ENCODE measurements at places on chromosomes 5 and 9. TPM values are rescaled to one million over a fixed set of nuclear protein-coding genes. Genes with fewer than 3 reads are reported as not detected.
A peak's percentile ranks its signal among the peaks of the same experiment; 100 is the strongest.

ARHGEF37 gene
- 20.8 TPM for total RNA-seq

ANKRD33B gene
- total RNA-seq, result 2.1 TPM

GLDC gene
- total RNA-seq, result 1.3 TPM

- no peaks in the 10 kb centered on the region for H3K27me3 ChIP-seq
- DNase-seq, result no peak
- no peak overlapping the region for H3K4me3 ChIP-seq
- H3K36me3 ChIP-seq, result no peaks in the 10 kb centered on the region
- H3K4me1 ChIP-seq, result no peaks in the 10 kb centered on the region
These were observed 283.4 kb upstream of the KLF4 start for GRCh38 chr9:107772988-107773387.

DNA sequence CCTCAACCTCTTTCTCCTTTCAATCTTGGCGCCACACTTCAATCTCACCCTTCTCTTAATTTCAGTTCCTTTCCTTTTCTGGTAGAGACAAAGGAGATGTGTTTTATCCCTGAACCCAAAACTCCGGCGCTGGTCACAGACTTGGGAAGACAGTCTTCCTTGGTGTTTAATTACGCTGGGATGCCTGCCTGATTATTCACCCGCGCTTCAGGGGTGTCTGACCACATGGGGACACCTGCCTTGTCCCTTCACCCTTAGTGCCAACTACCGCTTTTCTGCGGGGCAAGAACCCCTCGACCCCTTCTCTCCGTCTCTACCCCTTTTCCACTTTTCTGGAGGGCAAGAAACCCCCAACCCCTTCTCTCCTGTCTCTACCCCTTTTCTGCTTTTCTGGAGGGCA lies 261.1 kb downstream of the SMARCA2 start:
- H3K27me3 ChIP-seq, result no peaks in the 10 kb centered on the region
- DNase-seq, result no peak
- H3K4me3 ChIP-seq, result no peak overlapping the region
- H3K36me3 ChIP-seq, result no peaks in the 10 kb centered on the region
- H3K4me1 ChIP-seq, result no peaks in the 10 kb centered on the region
- no peak overlapping the region for H3K27ac ChIP-seq

DNA sequence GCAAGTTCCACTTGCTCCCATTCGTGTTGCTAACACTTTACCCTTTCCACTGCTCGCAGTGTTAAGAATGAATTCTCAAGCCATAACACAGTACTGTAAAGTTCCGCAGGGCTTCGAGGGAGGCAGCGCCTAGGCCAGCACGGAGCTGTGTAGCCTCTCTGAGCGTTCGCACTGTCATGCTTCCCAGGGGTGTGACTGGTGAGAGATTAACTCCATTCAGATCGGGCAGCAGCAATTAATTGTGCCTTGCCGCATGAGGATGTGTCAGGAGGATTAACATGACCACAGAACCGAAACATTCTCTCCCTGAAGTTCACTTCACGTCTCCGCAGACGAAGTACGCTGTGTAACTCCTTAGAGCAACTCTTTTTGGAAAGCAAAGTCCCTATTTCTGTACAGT lies 23.2 kb downstream of the ZBTB34 start:
- DNase-seq, result no peak
- H3K27me3 ChIP-seq, result no peaks in the 10 kb centered on the region
- H3K4me1 ChIP-seq, result peaks cover 46% of the 10 kb centered on the region
- peak overlapping the region; percentile 25 for H3K27ac ChIP-seq

DNA sequence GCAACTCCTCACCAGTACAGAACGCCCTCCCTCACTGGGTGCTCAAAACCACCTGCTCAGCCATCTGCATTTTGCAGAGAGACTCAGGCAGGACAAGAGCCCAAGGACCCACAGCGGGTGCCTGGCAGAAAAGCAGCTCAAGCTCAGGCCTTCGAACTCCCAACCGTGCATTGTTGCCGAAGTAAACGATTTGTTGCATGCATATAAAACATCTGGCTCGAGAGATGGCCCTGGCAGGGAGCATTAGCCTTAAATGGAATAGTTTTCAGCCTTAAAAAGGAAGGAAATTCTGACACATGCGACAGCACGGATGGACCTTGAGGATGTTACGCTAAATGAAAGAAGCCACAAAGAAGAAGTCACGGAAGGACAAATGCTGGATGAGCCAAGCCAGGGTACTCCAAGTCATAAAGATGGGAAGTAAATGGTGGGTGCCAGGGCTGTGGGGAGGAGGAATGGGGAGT lies 160.4 kb upstream of the PHYKPL start:
- no peak for DNase-seq
- no peak overlapping the region for H3K27ac ChIP-seq
- no peaks in the 10 kb centered on the region for H3K27me3 ChIP-seq
- H3K4me3 ChIP-seq, result no peak overlapping the region
- peaks cover 4% of the 10 kb centered on the region for H3K4me1 ChIP-seq
- H3K36me3 ChIP-seq, result no peaks in the 10 kb centered on the region

- H3K27me3 ChIP-seq, result no peaks in the 10 kb centered on the region
- no peak overlapping the region for H3K27ac ChIP-seq
- peaks cover 22% of the 10 kb centered on the region for H3K4me1 ChIP-seq
- H3K36me3 ChIP-seq, result no peaks in the 10 kb centered on the region
These were observed 26.6 kb downstream of the DUSP1 start for GRCh38 chr5:172744123-172745104.

GRCh38 chr5:25459082-25459481 lies 814.3 kb upstream of the CDH10 start:
- no peak overlapping the region for H3K27ac ChIP-seq
- no peaks in the 10 kb centered on the region for H3K27me3 ChIP-seq
- no peak for DNase-seq
- no peaks in the 10 kb centered on the region for H3K4me1 ChIP-seq
- H3K36me3 ChIP-seq, result no peaks in the 10 kb centered on the region
- no peak overlapping the region for H3K4me3 ChIP-seq

DNA sequence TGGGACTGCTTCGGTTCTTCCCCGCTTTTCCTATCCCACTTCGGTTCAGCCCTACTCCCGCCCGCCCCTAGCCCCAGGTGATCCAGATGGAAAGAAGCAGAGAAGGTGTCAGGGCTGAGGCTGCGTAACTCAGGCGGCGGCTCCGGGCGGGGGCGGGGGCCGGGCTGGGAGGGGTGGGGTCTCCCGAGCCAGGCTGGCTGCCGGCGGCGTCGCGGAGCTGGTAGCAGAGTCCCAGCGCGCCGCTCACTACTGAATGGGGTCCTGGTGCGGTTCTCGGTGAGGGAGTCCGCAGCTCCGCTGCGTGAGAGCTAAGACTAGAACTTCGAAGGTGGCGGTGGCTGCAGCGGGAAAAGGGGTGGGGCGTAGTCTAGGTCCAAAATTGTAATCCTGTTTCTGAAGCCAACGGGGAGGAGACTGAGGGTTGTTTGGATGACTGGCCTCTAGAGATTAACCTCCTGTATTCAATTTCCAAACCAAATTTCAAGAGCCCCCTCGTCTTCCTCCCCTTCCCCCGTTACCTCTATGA lies 1.4 kb downstream of the PRR16 start:
- no peaks in the 10 kb centered on the region for H3K36me3 ChIP-seq
- no peaks in the 10 kb centered on the region for H3K27me3 ChIP-seq
- H3K4me3 ChIP-seq, result peak overlapping the region; percentile 76

GRCh38 chr5:11955331-11955730 lies 51.1 kb upstream of the CTNND2 start:
- no peaks in the 10 kb centered on the region for H3K27me3 ChIP-seq
- no peaks in the 10 kb centered on the region for H3K4me1 ChIP-seq
- no peaks in the 10 kb centered on the region for H3K36me3 ChIP-seq
- no peak for DNase-seq
- no peak overlapping the region for H3K27ac ChIP-seq

DNA sequence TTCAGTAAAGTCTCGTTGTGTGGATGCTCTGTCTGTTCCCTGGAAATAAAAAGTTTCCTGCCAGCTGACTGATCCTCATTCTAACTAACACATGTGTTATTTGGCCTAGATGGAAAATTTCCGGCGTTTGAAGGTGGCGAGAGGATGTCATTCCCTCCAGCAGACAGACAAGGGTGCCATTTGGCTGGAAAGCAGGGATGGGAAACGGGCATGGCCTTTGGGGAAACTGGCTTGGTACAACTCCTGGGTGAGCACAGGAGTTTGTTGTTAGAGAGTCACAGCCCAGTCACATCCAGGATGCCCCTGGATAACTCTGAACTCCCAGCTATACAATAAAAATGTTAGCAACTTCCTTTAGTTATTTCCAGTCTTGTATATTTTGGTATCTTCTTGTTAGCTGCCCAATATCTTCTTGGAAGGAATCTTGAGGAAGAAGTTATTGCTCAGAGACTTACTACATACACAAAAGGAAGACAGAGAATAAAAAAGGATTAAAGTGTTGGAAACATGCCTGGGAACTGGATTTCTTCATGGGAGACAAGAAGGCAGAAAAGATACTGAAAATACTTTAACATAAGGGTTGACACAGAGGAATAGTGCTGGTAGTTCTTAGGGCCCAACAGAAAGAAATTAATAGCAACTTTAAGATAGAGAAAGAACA lies 41.9 kb downstream of the TEK start:
- no peaks in the 10 kb centered on the region for H3K4me1 ChIP-seq
- no peak overlapping the region for H3K27ac ChIP-seq
- H3K27me3 ChIP-seq, result no peaks in the 10 kb centered on the region
- DNase-seq, result no peak

- no peaks in the 10 kb centered on the region for H3K4me1 ChIP-seq
- H3K4me3 ChIP-seq, result no peak overlapping the region
- peaks cover 88% of the 10 kb centered on the region for H3K36me3 ChIP-seq
- no peak overlapping the region for H3K27ac ChIP-seq
- no peaks in the 10 kb centered on the region for H3K27me3 ChIP-seq
These were observed 152.4 kb downstream of the MPDZ start for GRCh38 chr9:13127131-13127530.

DNA sequence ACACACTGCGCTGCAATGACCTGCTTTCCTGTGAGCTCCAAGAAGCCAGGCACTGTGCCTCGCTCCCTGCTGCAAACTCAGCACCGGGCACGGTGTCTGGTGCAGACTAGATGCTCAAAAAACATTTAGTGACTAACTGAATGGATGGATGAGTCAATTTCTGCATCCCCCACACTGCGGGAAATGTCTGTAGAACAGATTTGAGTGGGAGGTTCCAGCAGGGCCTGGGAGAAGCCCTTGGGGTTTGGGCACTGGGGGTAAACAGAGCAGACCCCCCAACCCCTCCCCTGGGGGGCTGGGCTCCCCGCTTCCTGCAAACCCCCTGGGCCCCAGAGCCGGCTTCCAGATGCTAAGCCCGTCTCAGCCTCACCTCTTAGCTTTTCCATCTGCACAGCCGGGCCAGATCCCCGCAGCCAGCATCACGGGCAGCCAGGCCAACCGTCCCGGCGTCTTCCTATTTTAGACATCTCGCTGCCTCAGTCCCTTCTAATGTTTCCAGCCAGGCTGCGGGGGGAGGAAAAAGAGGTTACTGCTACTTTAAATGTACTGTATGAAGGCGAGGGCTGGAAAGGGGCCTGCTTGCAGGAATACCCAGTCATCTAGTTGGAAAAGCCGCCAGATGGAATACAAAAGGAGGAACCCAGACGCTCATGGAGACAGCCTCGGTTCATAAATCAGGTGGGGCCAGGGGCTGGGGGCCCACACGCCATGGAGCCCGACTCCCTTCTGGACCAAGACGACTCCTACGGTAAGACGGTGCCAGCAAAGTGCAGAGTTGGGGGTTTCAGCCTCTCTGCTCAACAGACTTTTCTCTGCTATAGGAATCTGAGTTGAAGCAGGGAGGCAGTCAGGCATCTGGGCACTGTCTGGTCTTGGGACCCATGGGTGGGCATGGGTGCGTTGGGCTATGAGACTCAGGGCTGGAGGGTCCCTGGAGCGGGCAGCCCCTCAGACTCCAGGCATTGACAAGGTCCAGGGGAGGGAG lies 67.1 kb upstream of the GGTA1 start:
- DNase-seq, result peak; percentile 59
- H3K4me3 ChIP-seq, result peak overlapping the region; percentile 68
- H3K4me1 ChIP-seq, result peaks cover 52% of the 10 kb centered on the region
- H3K27me3 ChIP-seq, result no peaks in the 10 kb centered on the region
- H3K36me3 ChIP-seq, result no peaks in the 10 kb centered on the region

- no peak for DNase-seq
- H3K4me3 ChIP-seq, result no peak overlapping the region
- no peaks in the 10 kb centered on the region for H3K36me3 ChIP-seq
- H3K27ac ChIP-seq, result no peak overlapping the region
- no peaks in the 10 kb centered on the region for H3K4me1 ChIP-seq
These were observed 52.1 kb downstream of the EPB41L4A start for GRCh38 chr5:112366987-112367386.

DNA sequence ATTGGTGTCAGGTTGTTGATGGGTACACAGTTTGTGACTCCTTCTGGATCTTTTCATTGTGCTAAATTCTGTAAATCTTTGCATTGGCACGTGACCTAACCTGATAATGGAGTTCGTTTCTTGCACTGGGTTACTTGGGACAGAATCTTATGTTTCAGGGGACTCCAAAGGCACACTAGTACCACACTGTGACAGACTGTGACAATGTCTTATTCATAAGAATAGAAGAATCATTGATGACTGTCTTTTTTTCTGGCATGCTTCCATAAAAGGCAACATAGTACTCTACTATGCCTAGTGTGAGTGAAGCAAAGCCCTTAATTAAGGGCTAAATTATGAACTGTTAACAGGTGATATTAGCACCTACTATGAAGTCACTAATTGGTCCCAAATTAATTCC lies 35.4 kb upstream of the RICTOR start:
- H3K27me3 ChIP-seq, result no peaks in the 10 kb centered on the region
- no peak overlapping the region for H3K27ac ChIP-seq
- DNase-seq, result no peak
- no peaks in the 10 kb centered on the region for H3K36me3 ChIP-seq

DNA sequence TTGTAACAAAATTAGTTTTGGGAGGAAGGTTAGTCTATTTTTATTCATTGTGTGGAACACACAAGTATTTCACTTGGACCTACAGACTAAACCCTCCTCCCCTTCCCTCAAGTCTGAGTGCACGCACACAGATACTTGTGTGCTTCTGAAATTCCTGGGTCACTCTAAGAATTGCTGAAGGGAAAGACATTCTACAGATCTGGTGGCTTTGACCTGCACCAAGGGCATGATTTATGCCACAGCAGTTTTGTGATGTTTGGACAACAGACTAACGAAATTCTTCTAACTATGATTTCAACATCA lies 150.5 kb downstream of the ARL15 start:
- no peaks in the 10 kb centered on the region for H3K4me1 ChIP-seq
- H3K27me3 ChIP-seq, result no peaks in the 10 kb centered on the region
- no peaks in the 10 kb centered on the region for H3K36me3 ChIP-seq
- H3K4me3 ChIP-seq, result no peak overlapping the region

DNA sequence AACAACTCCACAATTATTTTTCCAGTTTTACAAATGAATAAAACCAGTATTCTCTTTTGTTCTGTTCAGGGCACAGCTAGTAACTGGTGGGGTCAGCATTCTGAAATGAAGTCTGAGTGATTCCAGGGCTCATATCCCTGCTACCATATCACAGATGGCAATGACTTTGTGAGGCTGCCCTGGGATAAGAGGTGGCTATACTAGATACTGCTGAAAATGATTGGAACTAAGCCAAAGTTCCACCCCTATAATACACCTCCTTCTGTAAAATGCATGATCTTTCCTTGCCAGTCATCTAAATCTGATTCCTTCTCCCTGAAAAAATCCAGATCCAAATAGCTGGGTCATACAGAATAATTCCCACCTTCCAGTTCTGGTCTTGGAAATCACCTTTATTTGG lies 14.4 kb downstream of the SLC25A51 start:
- DNase-seq, result no peak
- H3K36me3 ChIP-seq, result peaks cover 3% of the 10 kb centered on the region
- H3K27ac ChIP-seq, result no peak overlapping the region
- H3K4me3 ChIP-seq, result no peak overlapping the region
